Activated CD4-positive, CD25-positive, alpha-beta regulatory T cell (primary cell): ENCODE measurements at places on chromosomes 13 and 19.

GRCh38 chr19:19545707-19546106 lies 7.6 kb downstream of the CILP2 start:
- no peak for DNase-seq

DNA sequence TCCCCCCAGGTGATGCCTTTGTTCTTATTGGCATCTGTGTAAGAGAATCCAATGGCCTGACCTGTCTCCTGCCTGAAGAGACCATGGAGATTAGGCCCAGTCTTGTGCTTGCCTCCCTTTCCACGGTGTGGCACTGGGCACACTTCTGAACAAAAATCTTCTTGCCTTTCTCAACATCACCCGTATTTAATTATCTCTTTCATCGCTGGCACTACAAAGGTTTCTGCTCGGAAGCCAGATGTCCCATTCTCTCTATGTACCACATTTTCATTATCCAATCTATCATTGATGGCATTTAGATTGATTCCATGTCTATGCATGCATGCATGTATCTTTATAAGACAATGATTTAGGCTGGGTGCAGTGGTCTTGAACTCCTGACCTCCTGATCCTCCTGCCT lies 74.3 kb downstream of the SLC25A15 start:
- no peak for DNase-seq

DNA sequence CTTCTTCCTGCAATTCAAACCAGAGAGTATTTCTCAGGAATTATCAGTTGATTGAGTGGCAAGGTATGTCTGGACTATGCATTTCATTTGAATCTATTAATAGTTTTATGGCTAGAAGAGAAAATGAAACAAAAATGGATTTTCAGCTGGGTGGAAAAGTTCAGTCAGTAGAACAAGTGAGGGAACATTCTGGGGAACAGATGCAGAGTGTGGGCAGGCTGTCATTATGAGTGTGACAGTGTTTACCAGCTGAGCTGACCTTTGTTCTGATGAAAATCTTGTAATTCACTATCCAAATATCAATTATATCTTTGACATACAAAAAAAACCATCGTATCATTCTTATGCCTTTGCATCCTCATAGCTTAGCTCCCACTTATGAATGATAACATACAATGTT lies 2.6 kb upstream of the CLC start:
- no peak for DNase-seq

DNA sequence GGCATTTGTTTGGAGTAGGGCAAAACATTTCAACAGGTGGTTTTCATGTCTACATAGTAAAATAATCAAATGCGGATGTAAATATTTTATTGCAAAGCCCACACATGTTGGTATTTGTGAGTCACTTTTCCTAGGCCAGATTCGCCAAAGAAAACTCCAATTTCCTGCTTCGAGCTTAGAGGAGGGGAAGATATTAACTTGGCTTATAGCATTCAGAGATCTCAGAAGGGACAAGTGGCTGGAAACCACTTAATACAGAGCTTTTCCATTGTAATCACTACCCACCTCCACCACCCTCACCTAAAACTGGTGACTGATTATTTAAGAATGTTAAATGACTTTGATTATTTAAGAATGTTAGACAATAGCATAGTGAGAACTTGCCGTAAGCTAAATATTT lies 530.6 kb upstream of the SPRY2 start:
- DNase-seq: no peak

DNA sequence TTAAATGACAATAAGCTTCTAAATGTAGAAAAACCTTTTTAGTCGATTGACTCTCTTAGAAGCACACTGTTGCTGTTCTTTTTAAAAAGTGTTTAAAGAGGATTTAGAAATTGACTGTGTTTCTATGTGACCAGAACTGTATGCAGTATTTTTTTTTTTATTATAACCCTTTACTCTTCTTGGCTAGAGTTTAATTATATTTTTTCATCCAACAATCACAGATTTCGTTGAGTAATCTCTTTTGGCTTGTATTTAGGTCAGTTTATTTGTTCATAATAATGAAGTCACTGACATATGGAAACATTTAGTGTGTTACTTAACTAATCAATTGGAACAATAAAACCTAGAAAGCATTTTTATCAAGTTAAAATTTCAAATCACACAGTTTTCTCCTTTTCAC lies 19.9 kb downstream of the CSNK1A1L start:
- no peak for DNase-seq

DNA sequence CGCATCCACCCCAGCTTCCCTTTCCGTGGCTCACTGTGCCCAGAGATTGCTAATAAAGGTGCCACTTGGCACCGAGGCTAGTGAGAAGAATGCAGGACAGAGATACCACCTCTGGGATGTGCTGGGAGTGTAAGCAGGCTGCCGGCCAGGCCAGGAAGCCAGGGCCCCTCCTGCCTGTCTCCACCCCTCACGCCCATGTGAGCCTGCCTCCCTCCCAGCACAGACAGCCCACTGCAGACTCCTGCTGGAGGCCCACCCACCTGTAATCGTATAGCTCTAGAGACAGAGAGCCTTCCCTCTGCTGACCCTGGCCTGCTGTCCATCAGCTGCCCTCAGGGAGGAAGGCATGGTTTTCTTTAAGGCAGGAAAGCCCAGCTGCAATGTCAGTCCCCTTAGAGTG lies 13.9 kb downstream of the VSTM2B start:
- DNase-seq: no peak
